Activated naive CD4-positive, alpha-beta T cell treated with anti-CD3 and anti-CD28 coated beads for 36 hours (primary cell): ENCODE measurements at places on chromosomes 1 and 21. TPM values are rescaled to one million over a fixed set of nuclear protein-coding genes. Genes with fewer than 3 reads are reported as not detected.

GRCh38 chr1:153612755-153613331 is at the start of gene S100A16:
S100A16 (minus strand) TSS chr1:153613137; CDS start chr1:153608151, 4,986 bp downstream.
- no peak for DNase-seq
- H3K27me3 ChIP-seq: no peaks in the 10 kb centered on the region
- H3K27ac ChIP-seq: no peak within 1 kb of the TSS
- H3K36me3 ChIP-seq: no peaks in the 10 kb centered on the region
- no peak within 1 kb of the TSS for H3K4me3 ChIP-seq

Gene RNU1-4
- 1,341 TPM for total RNA-seq

- no peak for DNase-seq
- no peak overlapping the region for H3K4me3 ChIP-seq
- H3K4me1 ChIP-seq: no peaks in the 10 kb centered on the region
- H3K27ac ChIP-seq: no peak overlapping the region
- H3K27me3 ChIP-seq: no peaks in the 10 kb centered on the region
Measured at GRCh38 chr21:27735699-27736098, 768.8 kb upstream of the ADAMTS5 start.

DNA sequence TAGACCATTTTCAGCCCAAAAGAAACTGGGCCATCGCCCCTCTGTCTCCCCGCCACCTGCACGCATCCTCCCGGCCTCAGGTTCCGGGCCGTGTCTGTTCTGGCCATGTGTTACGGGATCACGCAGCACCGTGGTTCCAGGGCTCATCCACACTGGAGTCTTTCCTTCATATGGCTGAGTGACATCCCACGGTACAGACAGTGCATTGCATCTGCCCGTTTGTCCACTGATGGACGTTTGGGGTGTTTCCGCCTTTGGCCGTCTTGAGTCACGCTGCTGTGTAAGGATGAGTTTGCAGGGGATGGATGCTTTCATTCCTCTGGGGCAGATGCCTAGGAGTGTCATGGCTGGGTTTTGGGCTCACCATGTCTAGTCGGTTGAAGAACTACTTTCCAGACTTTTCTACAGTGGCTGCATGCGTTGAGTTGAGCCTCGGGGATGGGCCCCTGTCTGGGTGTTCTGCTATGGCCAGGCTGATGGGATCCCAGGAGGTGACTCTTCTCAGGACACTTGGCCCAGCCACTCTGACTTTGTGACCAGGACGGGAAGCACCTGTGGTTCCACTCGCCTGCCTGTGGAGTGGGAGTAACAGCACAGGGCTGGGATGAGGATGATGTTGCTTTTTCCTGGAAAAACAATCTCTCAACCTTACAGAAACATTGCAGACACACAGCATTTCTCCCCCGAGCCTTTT is 16.8 kb downstream of the RRP1 start:
- H3K4me1 ChIP-seq: peaks cover 8% of the 10 kb centered on the region
- H3K27me3 ChIP-seq: no peaks in the 10 kb centered on the region
- H3K36me3 ChIP-seq: peaks cover 8% of the 10 kb centered on the region
- peak overlapping the region; percentile 68 for H3K27ac ChIP-seq

Gene SPRR4
- not detected for total RNA-seq

DNA sequence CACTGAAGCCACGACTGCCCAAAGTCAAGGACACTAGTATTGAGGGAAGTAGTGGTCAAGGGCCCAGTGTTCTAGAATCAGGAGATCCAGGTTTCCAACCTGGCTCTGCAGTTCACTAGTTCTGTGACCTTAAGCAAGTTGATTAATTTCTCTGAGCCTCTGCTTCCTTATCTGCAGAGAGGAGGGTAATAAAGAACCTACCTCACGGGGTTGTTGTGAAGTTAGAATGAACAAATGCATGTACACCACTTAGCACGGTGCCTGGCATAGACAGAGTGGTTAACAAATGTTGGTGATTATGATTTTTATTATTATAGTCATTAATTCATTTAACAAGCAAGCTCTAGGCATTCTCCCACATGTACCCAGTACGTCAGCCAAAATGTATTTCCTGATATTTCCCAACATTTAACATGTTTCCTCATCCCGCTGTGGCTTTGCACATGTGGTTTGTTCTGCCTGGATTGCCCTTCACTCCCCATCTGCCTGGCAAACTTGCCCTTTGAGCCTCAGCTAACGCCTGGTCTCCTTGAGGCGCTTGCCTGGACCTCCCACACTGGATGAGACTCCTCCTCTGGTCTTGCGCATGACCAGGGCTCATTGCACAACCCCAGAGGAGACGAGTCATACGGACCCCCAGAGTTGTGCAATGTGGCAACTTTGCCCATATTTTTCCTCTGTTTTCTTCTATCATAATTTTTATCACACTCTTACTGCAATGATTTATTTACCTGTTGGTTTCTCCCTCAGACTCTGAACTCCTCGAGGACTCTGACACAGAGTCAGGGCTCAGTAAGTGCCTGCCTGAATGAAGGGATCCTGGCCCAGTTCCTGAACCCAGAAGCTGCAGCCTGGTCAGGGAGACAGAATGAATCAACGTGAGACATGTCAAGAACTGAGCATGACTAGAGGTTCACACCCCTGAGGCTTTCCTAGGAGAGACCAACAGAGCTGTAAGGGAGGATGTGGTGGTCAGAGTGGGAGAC is 20.7 kb upstream of the MFSD2A start:
- no peaks in the 10 kb centered on the region for H3K27me3 ChIP-seq
- H3K4me1 ChIP-seq: no peaks in the 10 kb centered on the region
- no peak for DNase-seq
- H3K4me3 ChIP-seq: no peak overlapping the region
- H3K27ac ChIP-seq: no peak overlapping the region

DNA sequence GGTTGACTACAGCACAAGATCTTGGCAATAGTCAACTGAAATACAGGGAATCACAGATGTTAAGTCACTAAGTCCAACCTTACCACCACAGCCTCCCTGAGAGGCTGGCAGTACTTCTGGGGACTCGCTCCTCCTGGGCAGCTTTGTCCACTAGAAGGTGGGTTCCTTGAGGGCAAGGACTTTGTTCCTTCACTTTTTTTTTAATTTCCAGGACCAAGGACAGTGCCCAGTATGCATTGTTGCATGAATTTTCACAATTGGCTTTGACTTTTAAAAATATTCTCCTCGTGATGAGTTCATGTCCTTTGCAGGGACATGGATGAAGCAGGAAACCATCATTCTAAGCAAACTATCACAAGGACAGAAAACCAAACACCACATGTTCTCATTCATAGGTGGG is 96.7 kb upstream of the IGSF21 start:
- H3K27ac ChIP-seq: no peak overlapping the region
- no peaks in the 10 kb centered on the region for H3K4me1 ChIP-seq
- H3K36me3 ChIP-seq: no peaks in the 10 kb centered on the region

Gene CYP4X1
- total RNA-seq: not detected

GRCh38 chr1:44714944-44715571 is 15.9 kb downstream of the RNU5D-1 start:
- no peaks in the 10 kb centered on the region for H3K27me3 ChIP-seq
- H3K36me3 ChIP-seq: no peaks in the 10 kb centered on the region
- peak overlapping the region; percentile 21 for H3K27ac ChIP-seq
- peak; percentile 81 for DNase-seq
- peaks cover 47% of the 10 kb centered on the region for H3K4me1 ChIP-seq

Gene RHBG
- total RNA-seq: not detected

DNA sequence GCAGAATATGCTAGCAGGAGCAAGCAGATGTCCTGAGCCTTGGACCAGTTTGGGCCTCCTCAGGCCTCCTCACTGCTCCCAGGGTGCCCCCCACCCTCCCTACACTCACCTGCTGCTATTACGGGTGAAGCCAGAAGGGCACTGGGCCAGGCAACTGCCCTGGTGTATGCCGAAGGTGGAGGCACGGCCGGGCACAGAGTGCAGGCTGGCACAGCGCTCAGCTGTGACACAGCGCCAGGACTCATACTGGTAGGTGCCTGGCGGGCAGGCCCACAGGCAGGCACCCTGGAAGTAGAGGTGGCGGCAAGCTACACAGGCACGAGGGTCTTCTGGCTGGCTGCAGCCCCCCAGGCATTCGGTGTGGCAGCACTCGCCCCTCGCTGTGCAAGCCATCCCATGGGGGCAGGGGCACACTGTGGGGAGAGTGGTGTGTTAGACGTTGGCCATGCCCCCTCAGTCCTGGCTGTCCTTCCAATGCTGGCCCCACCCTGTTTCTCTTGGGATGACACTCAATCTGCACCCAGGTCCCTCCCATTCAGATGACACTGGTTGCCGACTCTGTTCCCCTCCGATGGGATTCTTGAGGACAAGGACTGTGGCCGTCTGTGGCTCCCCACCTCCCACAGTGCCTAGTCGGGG is 7.0 kb downstream of the INSRR start:
- no peaks in the 10 kb centered on the region for H3K36me3 ChIP-seq
- no peak overlapping the region for H3K4me3 ChIP-seq

DNA sequence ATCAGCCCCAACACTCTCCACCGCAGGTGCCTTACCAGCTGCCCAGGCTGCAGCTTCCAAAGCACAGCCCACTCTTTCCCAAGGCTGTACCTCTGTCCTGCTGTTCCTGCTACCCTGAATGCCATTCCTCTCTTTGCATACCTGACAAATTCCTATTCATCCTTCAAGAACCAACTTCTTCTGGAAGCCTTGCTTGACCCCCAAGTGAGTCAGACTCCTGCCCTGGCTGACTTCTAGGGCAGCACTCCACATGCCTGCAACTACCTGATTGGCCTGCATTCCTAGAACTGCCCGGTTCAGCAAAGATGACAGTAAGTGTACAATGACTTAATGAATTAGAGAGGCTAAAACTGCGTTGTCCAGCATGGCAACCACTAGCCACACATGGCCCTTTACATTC is 20.8 kb upstream of the PDZK1IP1 start:
- no peaks in the 10 kb centered on the region for H3K36me3 ChIP-seq
- no peak overlapping the region for H3K4me3 ChIP-seq
- no peaks in the 10 kb centered on the region for H3K4me1 ChIP-seq
- H3K27ac ChIP-seq: no peak overlapping the region

- no peaks in the 10 kb centered on the region for H3K4me1 ChIP-seq
- H3K4me3 ChIP-seq: no peak overlapping the region
- DNase-seq: no peak
- peaks cover 17% of the 10 kb centered on the region for H3K36me3 ChIP-seq
- no peak overlapping the region for H3K27ac ChIP-seq
- no peaks in the 10 kb centered on the region for H3K27me3 ChIP-seq
Measured at GRCh38 chr1:21830792-21831453, 18.9 kb downstream of the LDLRAD2 start.

- H3K4me1 ChIP-seq: peaks cover 29% of the 10 kb centered on the region
- peak overlapping the region; percentile 83 for H3K27ac ChIP-seq
- peaks cover 9% of the 10 kb centered on the region for H3K27me3 ChIP-seq
- DNase-seq: peak; percentile 21
Measured at GRCh38 chr21:29656504-29657239, 283.1 kb downstream of the GRIK1 start.

DNA sequence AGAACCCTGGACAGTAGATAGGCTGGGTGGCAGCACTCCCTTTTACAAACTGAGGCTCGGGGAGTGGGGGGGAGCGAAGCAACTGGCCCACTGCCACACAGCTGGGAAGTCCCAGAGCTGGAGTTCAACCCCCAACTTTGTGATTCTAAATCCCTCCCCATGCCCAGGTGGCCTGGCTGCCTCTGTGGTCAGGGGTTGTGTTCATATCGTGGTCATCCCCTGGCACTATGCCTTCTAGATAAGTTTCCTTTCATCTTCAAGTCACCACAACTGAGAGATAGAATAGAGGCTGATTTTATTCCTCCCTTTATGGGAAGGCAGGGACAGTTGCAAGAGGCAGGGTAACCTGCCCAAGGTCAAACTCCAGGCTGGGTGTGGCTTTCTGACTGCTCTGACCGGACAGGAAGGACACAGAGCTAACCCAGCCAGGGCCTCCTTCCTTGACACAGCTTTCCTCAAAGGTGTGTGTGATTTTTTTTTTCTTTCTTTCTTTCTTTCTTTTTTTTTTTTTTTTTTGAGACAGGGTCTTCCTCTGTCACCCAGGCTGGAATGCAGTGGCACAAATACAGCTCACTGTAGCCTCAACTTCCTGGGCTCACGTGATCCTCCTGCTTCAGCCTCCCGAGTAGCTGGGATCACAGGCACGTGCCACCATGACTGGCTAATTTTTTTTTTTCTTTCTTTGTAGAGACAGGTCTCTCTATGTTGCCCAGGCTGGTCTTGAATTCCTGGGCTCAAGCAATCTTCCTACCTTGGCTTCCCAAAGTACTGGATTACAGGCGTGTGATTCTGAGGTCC is 18.4 kb upstream of the TNFRSF1B start:
- H3K4me3 ChIP-seq: no peak overlapping the region
- H3K4me1 ChIP-seq: peaks cover 88% of the 10 kb centered on the region
- H3K36me3 ChIP-seq: peaks cover 15% of the 10 kb centered on the region
- H3K27ac ChIP-seq: peak overlapping the region; percentile 79
- DNase-seq: no peak
- H3K27me3 ChIP-seq: no peaks in the 10 kb centered on the region

Gene SIM2
- total RNA-seq: 0.74 TPM

Gene TRAF3IP3
- 107 TPM for total RNA-seq

Gene NR5A2
- total RNA-seq: not detected

GRCh38 chr1:180785291-180785690 is 127.4 kb upstream of the KIAA1614 start:
- H3K36me3 ChIP-seq: peaks cover 12% of the 10 kb centered on the region
- DNase-seq: no peak
- no peak overlapping the region for H3K27ac ChIP-seq
- no peaks in the 10 kb centered on the region for H3K27me3 ChIP-seq
- peaks cover 5% of the 10 kb centered on the region for H3K4me1 ChIP-seq
- H3K4me3 ChIP-seq: no peak overlapping the region

- H3K36me3 ChIP-seq: peaks cover 5% of the 10 kb centered on the region
- H3K27me3 ChIP-seq: peaks cover 34% of the 10 kb centered on the region
- no peak overlapping the region for H3K4me3 ChIP-seq
- H3K4me1 ChIP-seq: peaks cover 14% of the 10 kb centered on the region
Measured at GRCh38 chr1:43935711-43936427, 2.3 kb downstream of the ARTN start.

- DNase-seq: no peak
- H3K4me3 ChIP-seq: no peak overlapping the region
- no peaks in the 10 kb centered on the region for H3K27me3 ChIP-seq
- H3K4me1 ChIP-seq: peaks cover 18% of the 10 kb centered on the region
- no peak overlapping the region for H3K27ac ChIP-seq
- no peaks in the 10 kb centered on the region for H3K36me3 ChIP-seq
Measured at GRCh38 chr1:93740601-93741031, 59.0 kb upstream of the BCAR3 start.

GRCh38 chr1:167065471-167065870 is 24.7 kb downstream of the GPA33 start:
- H3K27ac ChIP-seq: no peak overlapping the region
- H3K36me3 ChIP-seq: no peaks in the 10 kb centered on the region
- peaks cover 2% of the 10 kb centered on the region for H3K4me1 ChIP-seq
- no peak for DNase-seq
- no peak overlapping the region for H3K4me3 ChIP-seq
- H3K27me3 ChIP-seq: no peaks in the 10 kb centered on the region

Gene C1orf116
- not detected for total RNA-seq
